ENCODE measurements at places on chromosomes 7 and 10.

GRCh38 chr10:11884706-11885423, 61.7 kb downstream of the PROSER2 start:
- DNase-seq, result no peak

- no peak for DNase-seq
These were observed 250.5 kb downstream of the ZMYND11 start for GRCh38 chr10:385571-386300.

- no peak for DNase-seq
These were observed 734.8 kb downstream of the TNS3 start for GRCh38 chr7:46847126-46847525.

- no peak for DNase-seq
These were observed 56.7 kb upstream of the JCAD start for GRCh38 chr10:30116041-30116491.

GRCh38 chr7:140415361-140415760, 11.5 kb downstream of the RAB19 start:
- DNase-seq, result no peak

DNA sequence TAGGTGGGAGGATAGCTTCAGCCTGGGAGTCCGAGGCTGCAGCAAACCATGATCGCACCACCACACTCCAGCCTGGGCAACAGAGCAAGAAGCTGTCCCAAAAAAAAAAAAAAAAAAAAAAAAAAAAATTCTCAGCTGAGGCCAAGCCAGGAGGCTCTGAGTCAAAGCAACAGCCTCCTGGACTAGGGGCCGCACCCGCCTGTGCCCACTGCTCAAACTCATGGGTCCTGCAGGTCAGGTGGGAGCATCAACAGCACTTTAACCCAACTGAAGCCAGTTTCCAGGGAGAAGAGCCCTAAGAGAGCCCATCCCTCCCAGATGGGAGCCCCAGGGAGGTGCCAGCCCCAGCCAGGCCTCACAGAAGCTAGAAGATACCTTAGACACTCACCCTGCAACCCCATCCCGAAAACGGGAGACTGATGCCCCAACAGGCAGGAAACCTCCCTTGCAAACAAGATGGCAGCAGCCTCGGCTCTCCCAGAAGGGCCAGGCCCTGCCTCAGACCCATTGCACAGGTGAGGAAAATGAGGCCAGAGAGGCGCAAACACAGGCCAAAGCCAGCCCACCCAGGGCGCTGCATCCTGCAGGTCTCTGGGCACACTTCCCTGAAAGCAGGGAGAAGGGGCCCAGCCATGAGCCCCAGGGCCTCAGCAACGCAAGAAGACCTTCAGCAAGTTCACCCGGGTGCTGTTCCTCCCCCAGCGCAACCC, 11.0 kb downstream of the PDGFA start:
- DNase-seq, result no peak

Data from SIG-M5 (cell line).